ENCODE measurements at places on chromosomes 1 and 21. TPM values are rescaled to one million over a fixed set of nuclear protein-coding genes. Genes with fewer than 3 reads are reported as not detected.

Gene KLHDC9
- total RNA-seq = 10.7 TPM

Gene ADSS2
- total RNA-seq = 33.9 TPM

Gene CD101
- total RNA-seq = 2.4 TPM

Gene RO60
- total RNA-seq = 184 TPM

Gene RGS18
- total RNA-seq = 4.0 TPM

Gene AMIGO1
- total RNA-seq = 7.6 TPM

Gene GBP7
- total RNA-seq = not detected

Gene C8A
- total RNA-seq = not detected

Gene ITGB2
- total RNA-seq = 39.2 TPM

Gene TNFRSF9
- total RNA-seq = 0.12 TPM

Gene SIPA1L2
- total RNA-seq = 51.1 TPM

Gene CYP4Z1
- 0.93 TPM for total RNA-seq

Gene LYPLAL1
- 53.8 TPM for total RNA-seq

Gene C4BPA
- 0.76 TPM for total RNA-seq

Gene TSPAN1
- 34.1 TPM for total RNA-seq

Gene DNAJC28
- total RNA-seq = 2.2 TPM

Gene S100B
- total RNA-seq = 4.2 TPM

Gene SPRR2G
- total RNA-seq = not detected

Gene LINGO4
- 0.47 TPM for total RNA-seq

Gene CD2
- 0.18 TPM for total RNA-seq

Gene RHD
- total RNA-seq = 3.8 TPM

Gene TMEM52
- 16.1 TPM for total RNA-seq

All from metanephros (tissue), 2 donors.